Stimulated activated CD8-positive, alpha-beta memory T cell treated with anti-CD3 and anti-CD28 coated beads, Interleukin-4, amount 100 ng/mL, for 1 hour (primary cell): ENCODE measurements at places on chromosomes 3 and 15.

DNA sequence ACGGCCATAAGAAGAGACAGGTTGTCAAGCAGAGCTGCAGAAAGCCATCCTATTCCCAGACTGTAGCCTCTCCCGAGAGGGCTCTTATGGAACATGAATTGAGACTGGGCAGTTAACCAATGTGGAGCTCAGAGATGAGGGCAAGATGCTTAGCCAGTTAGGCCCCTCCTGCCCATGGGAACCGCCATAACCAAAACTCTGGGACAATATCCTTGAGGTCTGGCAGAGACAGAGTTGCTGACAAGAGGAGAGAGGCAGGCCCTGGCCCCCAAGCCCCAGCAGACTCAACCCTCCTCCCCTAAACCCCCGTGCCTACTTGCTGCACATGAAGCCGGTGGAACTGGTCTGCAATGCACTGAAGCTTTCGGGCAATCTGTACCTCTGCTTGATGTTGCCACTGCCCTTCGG is 4.8 kb downstream of the BMF start:
- DNase-seq = no peak

DNA sequence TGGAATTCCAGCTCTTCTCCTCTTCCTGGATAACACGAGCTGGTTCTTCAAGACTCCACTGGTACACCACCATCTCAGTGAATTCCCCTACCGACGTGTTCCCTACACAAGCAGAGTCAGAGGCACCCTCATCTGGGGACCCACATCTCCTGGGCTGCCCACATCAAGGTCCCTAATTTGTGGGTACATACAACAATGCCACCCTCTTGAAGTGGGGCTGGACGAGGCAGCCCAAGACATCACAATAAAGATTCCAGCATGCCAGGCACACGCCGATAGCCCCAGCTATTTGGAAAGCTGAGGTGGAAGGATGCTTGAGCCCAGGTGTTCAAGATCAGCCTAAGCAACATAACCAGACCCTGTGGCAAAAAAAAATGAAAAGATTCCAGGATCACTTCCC is 221.2 kb upstream of the LINGO1 start:
- no peak for DNase-seq

- DNase-seq = no peak
Observed at GRCh38 chr3:183711516-183711915, 13.9 kb downstream of the YEATS2 start.

- no peak for DNase-seq
Observed at GRCh38 chr15:99536422-99537040, 29.3 kb upstream of the MEF2A start.

- DNase-seq = no peak
Observed at GRCh38 chr3:146817704-146818103, 212.6 kb upstream of the PLSCR5 start.

GRCh38 chr3:161254861-161255260 is 33.8 kb downstream of the NMD3 start:
- no peak for DNase-seq

- no peak for DNase-seq
Observed at GRCh38 chr3:41259449-41260062, 60.3 kb downstream of the CTNNB1 start.

GRCh38 chr3:144488927-144489326 is 517.3 kb downstream of the DIPK2A start:
- no peak for DNase-seq

- DNase-seq = no peak
Observed at GRCh38 chr3:170523248-170523647, 62.6 kb downstream of the SLC7A14 start.

- DNase-seq = no peak
Observed at GRCh38 chr15:93348711-93349545, 259.9 kb upstream of the RGMA start.

DNA sequence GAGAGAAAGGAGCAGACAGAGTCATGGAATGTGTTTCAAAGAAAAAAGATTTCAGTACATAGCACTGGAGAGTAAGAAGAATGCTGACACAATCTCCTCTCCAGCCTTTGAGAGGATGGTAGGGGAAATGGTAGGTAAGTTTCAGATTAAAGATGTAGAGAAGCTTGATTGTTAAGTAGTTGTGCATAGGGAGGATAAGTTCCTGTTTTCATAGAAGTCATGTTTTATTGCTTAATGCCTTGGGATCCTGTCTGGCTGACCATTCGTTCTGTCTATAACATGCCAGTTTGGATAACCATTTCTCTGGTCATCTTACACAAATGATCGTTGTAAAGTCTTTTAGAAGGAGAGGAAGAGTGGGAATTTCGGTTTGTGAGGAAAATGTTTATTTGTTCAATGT is 95.7 kb upstream of the IGSF10 start:
- DNase-seq = no peak

DNA sequence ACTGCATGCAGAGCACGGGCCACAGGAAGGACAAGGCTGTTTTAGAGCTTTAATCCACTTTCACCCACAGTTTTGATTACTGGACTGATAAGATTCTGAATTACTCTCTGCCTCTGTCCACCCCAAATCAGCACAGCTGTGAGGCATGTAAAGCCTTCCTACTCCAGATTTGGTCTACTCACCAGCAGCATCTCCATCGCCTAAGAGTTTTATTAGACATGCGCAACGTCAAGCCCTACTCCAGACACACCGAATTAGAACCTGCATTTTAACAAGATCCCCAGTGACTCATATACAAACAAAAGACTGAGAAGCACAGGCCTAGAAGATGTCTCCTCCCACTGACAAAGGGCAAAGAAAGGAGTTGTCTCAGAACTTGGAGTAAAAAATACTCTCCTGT is 221.2 kb downstream of the TUSC7 start:
- no peak for DNase-seq

GRCh38 chr3:104353951-104354350 is 1012.8 kb upstream of the ALCAM start:
- DNase-seq = no peak

GRCh38 chr15:95742836-95743235 is 587.7 kb upstream of the NR2F2 start:
- no peak for DNase-seq
